ENCODE measurements at places on chromosomes 6 and 20.

DNA sequence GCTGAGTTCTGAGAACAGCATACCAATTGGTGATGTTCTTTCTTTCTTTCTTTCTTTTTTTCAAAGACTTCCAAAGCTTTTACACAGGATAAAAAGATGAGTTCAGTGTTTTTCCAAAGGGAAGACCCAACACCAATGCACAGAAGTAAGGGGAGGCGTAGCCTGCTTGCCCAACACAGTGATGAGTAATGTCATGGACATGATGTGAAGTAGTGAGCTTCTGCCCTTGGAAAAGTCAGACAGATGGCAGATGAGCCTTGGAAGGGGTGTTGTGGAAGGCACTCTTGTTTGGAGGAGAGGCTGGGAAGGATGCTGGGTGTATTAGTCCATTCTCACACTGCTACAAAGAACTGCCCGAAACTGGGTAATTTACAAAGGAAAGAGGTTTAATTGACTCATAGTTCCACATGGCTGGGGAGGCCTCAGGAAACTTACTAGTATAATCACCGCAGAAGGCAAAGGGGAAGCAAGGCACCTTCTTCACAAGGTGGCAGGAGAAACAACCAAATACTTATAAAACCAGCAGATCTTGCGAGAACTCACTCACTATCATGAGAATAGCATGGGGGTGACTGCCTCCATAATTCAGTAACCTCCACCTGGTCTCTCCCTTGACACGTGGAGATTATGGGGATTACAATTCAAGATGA is 12.6 kb downstream of the LRP11 start:
- no peak for DNase-seq

GRCh38 chr6:47206626-47207025 is 103.1 kb downstream of the TNFRSF21 start:
- DNase-seq, result no peak

- no peak for DNase-seq
Observed at GRCh38 chr6:121849477-121849876, 414.0 kb downstream of the GJA1 start.

GRCh38 chr6:7107578-7108195 is at the start of gene RREB1:
TSS of gene RREB1 (plus strand) at chr6:7107961. CDS start at chr6:7181912, 73,951 bp downstream.
- DNase-seq, result peak; percentile 39

DNA sequence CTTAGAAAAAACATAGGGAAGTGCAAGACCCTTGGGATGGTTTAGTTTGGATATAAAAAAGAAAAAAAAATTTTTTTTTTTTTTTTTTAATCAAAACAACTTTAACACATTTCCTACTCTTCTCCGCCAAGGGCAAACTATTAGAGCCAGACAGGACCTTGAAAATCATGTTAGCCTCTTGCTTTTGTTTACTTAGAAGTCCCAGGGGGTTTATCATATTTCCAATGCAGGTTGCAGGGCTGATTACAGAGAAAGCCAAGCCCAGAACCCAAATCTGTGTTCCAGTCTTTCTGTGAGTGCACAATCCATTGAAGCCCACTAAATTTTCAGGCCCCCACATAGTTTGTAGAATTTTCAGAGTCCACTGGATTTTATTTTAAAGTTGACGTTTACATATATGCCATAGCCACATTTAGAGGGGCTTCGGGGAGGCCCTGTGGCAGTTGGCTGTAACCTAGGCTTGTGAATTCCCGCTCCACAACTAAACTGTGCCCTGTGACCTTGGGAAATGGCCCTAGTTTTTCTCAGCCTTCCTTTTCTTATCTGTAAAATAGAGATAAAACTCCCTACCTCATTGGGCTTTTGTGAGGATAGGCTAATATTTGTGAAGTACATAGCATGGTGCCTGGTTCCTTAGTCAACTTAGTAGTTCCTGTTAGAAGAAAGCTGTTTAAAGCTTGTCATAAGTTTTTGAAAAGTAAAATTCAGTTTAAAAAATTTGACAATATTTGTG is 55.7 kb downstream of the NCOA7 start:
- no peak for DNase-seq

GRCh38 chr6:55530931-55531330 is 48.1 kb downstream of the HMGCLL1 start:
- no peak for DNase-seq

- DNase-seq, result no peak
Observed at GRCh38 chr20:10476319-10476724, 41.2 kb downstream of the SLX4IP start.

DNA sequence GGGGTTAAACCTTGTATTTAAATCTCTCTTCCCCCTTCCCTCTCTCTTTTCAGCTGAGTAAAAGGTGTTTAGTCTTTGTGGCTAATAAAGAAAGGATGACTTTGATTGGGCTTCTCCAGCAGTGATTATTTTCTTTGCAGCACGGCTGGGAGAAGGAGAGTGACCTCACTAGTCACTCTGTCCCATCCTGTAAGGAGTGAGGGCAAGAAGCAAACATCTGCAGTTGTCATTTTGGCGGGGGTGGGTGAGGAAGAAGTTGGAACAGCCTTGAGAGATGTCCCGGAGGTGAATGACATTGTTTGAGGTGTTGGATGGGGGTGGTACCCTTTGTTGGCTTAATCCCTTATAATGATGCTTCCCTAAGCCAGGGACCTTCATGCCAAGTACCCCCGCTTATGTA is 223.6 kb downstream of the EYA2 start:
- no peak for DNase-seq

GRCh38 chr6:66740346-66740745 is 1033.3 kb upstream of the EYS start:
- DNase-seq, result no peak

DNA sequence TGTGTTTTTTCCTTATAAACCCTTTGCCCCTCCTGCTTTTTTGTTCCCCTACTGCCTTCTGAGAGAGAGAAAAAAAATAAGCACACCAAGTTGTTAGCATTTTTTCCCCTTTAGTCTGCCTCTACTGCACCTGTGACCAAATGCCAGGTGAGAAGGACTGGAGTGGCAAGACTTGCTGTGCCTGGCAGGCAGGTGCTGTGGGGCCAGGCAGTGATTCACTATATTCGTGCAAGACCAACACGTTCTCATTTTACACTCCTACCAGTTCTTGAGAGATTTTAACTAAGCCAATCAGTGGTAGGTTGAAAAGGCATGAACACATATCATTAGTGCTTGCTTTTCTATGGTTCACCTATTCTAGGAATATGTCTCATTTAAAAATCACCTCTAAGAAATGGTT is 109.7 kb downstream of the FIG4 start:
- peak; percentile 68 for DNase-seq

- DNase-seq, result no peak
Observed at GRCh38 chr6:87289571-87289970, 32.8 kb upstream of the SMIM8 start.

DNA sequence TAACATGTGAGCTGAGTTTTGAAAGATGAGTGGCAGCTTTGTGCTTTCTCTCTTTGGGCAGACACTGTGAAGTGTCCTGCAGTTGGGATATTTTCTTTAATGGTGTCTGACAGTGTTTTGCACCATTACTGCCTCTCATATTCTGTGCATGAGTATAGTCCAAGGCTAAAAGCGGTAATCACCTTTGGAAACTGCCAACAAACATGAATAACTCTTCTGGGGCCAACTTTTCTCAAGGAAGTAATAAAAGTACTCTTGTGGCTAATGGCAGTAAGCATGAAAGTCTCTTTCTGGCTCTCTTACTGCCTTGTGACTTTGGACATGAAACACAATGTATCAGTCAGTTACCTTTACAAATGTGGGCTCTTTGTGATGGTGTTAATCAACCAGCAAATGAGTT is 91.7 kb upstream of the SOX4 start:
- DNase-seq, result no peak

GRCh38 chr6:110358553-110359160 is 508 bp upstream of the METTL24 start:
- no peak for DNase-seq

DNA sequence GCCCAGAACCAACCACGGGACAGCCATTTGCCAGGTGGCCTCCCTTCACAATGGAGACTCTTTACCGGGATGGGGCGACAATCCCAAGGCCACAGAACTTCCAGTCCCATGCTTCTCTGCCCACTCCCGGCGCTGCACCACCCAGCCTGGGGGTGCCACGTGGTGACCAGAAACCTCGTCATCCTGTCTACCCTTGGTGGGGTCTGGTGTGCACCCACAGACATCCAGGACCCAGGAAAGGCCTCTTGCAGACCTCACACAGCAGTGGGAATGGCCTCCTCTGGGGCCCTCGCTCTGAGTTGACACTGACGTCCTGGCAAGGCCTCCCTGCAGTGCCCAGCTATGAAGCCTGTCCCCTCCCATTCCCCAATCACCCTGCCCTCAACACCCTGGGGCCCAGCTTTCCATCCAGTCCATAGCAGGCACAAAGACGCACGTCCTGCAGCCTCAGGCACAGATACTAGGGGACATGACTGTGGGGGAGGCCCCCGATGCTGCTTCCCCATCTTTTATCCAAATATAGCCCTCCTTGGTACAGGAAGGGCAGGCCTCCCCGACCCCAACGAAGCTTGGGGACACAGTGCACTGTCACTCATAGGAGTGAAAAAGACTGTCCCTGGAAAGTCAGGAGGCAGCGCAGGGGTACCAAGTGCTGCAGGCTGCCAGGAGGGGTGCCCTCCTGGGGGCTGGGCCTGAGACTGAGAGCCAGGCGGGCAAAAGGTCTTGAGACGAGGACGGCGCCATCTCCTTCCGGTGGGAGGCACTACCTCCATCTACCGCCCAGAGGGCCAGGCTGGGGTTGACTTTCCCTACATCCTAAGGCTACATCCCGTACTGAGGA is 7.2 kb downstream of the CST7 start:
- DNase-seq, result no peak

DNA sequence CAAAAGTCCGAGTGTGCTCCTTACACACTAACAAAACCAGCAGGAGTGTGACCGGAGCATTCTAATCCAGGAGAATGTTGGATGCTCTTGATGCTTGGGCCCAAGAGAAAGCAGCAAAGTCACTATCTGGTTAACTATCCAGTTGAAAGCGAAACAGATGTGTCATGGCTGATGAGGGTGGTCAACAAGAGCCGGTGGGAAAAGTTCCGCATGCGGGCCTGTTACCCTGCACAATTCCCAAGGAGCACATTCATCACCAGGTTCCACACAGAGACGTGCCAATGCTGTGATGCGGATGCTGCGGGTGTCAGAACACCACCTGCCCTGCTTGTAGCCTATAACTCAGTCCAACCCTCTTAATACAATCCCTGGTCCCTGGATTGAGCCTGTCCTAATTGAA is 38.7 kb downstream of the IL20RA start:
- DNase-seq, result no peak

GRCh38 chr6:136111831-136112230 is 138.3 kb downstream of the MTFR2 start:
- no peak for DNase-seq

DNA sequence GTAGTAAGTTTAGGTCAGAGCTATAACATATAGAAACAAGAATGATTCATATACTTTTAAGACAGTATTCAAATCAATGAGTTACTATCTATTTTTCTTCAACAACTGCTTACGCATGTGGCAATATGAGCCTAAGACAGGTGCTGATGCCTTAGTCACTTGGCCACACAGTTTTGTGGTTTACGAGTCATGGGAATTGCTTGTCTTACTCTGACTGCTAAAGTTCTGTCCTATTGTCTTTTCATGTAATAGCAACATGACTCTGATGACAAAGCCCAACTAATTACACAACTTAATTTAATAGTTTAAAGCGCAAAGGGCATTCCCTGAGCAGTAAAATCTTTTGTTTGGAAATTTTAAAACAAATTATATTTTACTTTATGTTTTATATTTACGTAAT is 159.3 kb upstream of the CENPW start:
- no peak for DNase-seq

GRCh38 chr20:6959900-6960312 is 192.4 kb downstream of the BMP2 start:
- DNase-seq, result no peak

GRCh38 chr20:19968466-19969073 is 48.6 kb upstream of the NAA20 start:
- no peak for DNase-seq

DNA sequence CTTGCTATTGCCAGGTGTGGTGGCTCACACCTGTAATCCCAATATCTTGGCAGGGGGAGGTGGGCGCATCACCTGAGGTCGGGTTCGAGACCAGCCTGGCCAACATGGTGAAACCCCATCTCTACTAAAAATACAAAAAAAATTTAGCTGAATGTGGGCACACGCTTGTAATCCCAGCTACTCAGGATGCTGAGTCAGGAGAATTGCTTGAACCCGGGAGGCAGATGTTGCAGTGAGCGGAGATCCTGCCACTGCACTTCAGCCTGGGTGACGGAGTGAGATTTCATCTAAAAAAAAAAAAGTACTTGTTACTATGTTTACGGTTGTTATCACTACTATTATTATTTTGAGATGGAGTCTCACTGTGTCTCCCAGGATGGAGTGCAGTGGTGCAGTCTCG is 3.0 kb downstream of the PPT2 start:
- no peak for DNase-seq

DNA sequence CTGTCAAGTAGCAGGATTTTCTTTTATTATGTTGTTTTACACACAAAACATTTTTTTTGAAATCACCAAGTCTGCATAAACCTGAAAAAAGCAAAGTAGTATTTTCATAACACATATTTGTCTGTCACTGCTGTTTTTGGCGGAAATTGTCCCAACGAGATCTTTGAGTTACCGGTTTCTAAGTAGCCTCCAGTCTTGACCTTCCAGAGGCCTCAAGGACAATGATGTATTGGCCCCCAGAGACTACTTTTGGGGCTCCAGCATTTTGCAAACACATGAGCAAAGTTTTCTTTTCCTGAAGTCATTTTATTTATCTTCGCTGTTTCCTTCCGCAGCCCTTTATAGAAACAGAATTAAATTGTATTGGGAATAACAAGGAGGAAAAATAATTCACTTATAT is 862.6 kb downstream of the KIF16B start:
- no peak for DNase-seq

GRCh38 chr20:21516861-21517565 is 3.1 kb upstream of the NKX2-2 start:
- no peak for DNase-seq

DNA sequence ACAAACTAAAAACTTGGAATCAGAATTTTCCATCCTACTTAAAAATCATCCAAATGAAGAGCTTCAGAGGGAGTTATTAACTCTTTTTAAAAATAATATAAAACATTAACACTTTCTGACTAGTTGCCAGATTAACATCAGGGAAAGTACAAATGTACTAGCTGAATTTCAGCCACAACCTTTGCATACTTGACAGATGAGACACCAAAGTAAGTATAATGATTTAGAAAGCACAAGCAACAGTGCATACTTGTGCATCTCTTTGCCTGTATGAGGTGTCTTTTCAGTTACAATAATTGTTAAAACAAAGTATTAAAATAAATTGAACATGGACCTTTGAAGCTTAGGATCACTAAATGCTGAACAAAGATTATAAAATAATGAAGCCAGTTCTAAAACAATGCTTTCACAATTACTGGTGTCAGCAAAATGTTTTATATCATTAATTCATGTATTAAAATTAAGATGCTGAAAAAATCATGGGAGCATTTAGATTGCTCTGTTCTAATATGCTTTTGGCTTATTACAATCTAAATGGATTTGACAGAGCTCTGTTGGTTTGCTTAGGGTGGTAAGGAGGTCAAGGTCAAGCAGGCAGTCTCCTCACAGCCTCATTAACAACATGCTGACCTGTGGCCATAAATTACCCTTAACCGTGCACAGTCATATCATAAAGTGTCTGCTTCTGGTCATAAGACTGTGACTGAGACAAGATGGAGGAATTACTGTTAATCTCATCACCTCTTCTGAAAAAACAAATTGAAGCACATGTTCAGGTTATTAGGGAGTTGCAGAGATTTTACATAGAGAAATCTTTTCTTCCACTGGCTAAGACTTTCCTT is 15.1 kb downstream of the RNF217 start:
- no peak for DNase-seq
